ENCODE measurements at places on chromosomes 2 and 18.

- DNase-seq = peak; percentile 68
These were observed 25.3 kb upstream of the MFSD6 start for GRCh38 chr2:190382851-190383250.

- no peak for DNase-seq
These were observed 110.0 kb upstream of the EPAS1 start for GRCh38 chr2:46187112-46187618.

- no peak for DNase-seq
These were observed 74.5 kb downstream of the KCTD18 start for GRCh38 chr2:200435379-200435778.

GRCh38 chr2:88038263-88039105 is 17.1 kb downstream of the KRCC1 start:
- no peak for DNase-seq

GRCh38 chr2:32506446-32506845 is 121.4 kb upstream of the TTC27 start:
- DNase-seq = no peak

- no peak for DNase-seq
These were observed 80.3 kb downstream of the INSIG2 start for GRCh38 chr2:118168615-118169014.

- no peak for DNase-seq
These were observed 261.9 kb upstream of the FSHR start for GRCh38 chr2:49416252-49416651.

DNA sequence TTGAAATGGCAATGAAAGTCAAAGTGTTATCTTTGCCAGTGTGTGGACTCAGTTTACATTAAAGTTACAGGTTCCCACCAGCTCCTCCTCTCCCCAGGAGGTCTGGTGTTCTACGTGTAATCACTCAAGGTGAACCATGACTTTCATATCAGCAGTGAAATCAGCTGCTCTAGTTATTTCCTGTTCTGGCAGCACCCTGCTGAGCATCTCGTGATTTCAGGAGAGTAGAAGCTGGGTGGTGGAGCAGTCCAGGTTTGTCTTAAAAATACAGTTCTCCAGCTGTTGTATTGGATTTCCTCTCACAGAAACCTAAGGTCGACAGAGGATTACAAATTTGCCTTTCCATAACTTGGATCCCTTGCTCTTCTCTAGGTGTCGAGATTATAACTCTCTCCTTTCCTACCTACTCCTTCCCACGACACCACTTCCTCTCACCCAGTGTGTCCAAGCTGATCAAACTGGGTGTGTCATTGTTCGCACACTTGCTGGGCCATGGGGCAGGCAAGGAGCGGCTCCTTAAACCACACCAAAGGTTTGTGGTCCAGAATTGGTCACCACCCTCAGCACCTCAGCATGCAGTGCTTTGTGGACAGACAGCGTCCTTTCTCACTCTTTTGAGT is 13.0 kb upstream of the ARHGAP25 start:
- no peak for DNase-seq

- DNase-seq = no peak
These were observed 66.9 kb upstream of the CDC42EP3 start for GRCh38 chr2:37738266-37738885.

GRCh38 chr18:57839942-57840381 is 36.8 kb upstream of the ATP8B1 start:
- no peak for DNase-seq

DNA sequence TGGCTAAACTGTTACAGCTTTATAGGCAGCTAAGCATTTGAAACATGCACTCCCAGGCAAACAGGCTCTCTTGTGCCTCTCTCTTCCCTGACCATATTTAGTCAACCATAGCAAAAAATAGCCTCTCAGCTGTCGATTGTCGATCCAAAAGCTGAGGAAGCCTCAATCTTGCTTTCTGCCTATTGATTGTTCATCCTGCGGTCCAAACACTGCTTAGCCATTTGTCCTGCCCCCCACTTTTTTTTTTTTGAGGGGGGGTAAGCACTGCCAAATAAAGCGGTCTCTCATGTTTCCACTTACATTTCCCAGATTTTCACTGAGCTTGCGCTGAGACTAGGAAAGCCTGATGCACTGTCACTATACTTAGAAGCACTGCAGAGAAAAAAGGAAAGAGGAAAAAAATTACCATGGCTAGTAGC is 90.8 kb downstream of the MIB1 start:
- DNase-seq = no peak

DNA sequence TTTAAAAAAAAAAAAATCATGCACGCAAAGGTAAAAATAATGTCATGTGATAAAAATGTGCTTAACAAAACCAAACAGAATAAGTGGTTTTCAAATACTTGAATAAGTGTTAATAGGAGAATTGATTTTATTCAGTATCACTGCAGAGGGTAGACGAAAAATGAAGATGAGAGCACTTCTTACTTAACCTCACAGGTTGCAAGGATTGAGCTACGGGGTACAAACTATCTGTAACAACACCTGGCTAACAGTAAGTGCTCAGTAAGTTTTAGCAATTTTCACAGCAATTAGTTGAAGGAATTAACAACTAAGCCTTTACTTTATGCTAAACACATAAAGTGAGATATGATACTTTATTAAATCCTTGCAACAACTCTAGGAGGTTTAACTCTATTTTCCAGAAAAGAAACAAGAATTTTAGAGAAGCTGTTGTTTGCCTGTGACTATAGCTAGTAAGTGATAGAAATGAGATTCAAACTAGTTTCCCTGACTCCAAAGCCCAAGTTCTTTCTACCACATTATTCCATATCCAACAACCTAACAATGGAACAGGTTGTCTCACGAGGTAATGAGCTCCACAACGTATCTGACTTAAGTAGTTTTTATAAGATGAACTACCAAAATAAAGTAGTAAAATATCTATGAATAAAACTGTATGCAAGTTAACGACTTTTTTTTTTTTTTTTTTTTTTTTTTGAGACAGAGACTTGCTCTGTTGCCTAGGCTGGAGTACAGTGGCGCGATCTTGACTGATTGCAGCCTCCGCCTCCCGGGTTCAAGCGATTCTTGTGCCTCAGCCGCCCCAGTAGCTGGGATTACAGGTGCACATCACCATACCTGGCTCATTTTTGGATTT is 4.7 kb downstream of the PRKD3 start:
- no peak for DNase-seq

DNA sequence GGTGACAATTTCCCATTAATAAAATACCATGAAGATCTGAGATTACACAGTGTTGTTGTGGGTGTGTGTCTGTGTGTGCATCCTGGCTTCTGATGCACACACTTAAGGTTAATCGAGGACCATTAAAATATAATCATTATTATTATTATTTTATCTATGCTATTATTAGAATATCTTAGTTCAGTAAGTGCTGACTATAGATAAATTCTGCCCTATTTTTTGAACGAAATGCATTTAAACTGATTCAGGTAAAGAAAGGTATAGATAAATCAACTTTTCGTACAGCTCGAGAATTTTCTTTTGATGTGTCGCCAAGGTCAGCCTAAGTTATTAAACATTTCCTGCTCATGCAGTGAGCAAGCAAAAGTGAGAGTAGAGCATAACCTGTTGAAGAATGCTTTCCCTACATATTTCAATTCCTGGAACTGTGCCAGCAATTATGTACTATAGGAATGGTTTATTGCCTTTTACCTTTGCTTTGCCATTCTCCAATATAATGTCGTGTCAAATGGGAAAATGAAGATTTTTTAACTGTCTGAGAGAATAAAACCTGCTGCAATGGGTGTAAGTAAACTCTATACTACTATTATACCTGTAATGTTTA is 25.8 kb downstream of the KCNJ3 start:
- DNase-seq = no peak

DNA sequence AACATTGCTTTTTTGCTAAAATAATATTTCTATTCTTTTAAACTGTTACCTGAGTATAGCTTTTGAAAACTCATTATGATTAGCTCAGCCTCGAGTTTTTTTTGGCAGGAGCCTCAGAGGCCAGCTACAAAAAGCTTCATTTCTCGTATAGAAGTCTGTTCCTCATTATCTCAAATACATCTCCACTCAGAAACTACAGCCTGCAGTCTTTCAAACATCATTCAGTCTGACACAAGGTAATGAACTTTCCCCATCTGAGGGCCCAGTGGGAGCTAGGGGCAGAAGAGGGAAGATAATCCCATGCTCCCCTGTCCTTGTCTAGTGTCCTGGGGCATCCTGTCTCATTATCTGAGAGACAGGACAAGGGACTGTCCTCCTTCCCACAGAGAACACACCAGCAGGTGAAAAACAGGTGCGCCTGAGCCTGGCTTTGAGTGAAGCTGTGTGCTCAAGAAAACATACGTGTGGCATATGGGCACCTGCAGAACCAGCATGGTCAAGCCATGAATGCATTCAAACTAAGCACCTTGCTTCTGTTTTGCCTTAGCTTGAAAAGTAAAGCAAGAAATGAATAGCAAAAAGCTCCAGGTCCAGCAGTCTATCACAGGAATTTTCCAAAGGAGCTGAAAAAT is 247.5 kb downstream of the MREG start:
- DNase-seq = no peak

GRCh38 chr2:32901313-32901712 is 45.4 kb upstream of the LTBP1 start:
- DNase-seq = no peak

GRCh38 chr2:16511041-16511440 is 154.6 kb downstream of the CYRIA start:
- DNase-seq = no peak

DNA sequence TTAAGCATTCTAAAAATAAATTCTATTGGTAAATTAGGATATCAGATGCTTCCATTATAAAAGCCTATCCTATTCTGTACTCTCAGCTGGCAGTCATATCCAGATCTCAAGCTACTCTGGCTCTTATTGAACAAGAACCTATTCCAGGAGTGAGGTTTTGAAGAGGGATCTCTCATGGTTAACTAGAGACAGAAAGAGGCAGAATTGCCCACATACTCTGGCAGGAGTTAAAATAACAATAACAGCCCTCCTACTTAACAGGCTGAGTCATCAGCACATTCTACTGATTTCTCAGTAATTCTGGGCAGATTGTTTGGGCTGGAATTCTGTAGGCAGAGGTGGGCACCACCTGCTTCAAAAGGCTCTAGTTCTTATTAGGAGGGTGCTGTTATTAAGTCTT is 142.0 kb upstream of the UNC80 start:
- DNase-seq = no peak

DNA sequence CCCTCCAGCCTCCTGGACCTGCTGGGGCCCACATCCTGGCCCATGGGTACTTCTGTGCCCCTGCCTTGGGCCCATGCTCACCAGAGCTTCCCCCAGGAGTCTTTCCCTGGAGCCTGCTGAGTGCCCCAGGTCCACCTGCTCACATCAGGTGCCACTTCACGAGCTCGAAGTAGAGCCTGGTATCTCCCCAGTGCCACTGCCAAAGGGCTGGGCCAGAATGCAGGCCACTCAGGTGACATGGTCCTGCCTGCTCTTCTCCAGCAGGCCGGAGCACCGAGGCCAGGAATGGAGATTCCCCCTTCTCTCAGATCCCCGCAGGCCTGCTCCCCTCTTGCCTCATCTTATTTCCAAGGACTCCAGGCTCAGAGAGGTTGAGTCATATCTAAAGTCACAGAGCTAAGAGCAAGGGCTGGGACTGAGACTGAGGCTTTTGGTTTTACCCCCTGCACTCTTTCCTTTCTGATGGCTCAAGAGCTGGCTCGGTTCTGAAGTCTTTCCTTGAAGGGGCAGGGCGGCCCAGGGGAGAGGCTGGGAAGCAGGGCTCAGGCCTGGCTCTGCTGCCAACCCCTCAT is 79.2 kb downstream of the HS1BP3 start:
- no peak for DNase-seq

DNA sequence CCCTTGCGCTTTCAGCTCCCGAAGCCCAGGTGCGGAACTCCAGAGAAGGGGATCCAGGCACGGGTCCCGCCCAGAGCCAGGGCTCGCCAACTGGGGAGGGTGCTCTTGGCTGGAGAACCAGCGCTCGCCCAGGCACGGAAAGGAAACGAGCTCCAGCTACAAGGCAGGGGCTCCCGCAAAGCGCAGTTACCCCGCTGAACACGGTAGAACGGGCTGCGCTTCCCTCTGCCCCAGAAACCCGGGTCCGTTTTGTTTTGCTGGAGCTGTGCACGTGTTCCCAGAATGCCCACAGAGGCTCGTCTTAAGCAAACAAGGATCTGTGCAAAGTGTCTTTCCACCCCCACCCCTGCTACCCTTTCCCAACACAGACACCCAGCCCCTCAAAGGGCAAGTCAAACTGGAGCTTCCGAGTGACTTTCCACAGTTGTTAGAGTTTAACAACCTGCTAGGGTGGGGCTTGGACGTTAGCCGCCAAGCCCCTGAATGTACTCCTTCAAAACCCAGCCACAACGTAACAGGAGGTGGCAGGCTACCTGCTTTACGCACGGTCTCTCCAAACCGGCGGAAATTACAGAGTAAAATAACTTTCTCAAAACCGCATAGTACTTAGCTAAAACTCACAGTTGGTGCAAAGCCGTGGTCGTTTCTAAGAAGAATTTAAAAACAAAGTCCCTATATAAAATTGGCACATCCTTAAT is 775 bp downstream of the RNF125 start:
- peak; percentile 32 for DNase-seq

- no peak for DNase-seq
These were observed 794 bp downstream of the NOTO start for GRCh38 chr2:73203055-73203681.

DNA sequence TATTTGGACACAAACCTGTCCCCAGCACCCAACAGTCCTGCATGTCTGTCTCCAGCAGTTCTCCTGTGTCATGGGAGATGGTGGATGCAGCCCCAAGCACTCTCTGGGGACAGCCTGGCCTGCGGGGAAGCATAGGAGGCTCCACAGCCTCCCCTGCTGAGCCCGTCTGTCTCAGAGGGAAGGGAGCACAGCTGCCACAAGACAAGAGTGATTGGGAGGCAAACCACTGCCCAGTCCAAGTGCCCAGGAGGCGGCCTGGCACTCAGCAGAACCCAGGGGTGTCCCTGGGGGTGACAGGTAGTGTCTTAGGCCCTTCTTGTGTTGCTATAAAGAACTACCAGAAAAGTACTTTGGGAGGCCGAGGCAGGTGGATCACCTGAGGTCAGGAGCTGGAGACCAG is 211.2 kb upstream of the MYT1L start:
- DNase-seq = peak; percentile 60

- no peak for DNase-seq
These were observed 57.7 kb downstream of the TTC32 start for GRCh38 chr2:19843992-19844515.

DNA sequence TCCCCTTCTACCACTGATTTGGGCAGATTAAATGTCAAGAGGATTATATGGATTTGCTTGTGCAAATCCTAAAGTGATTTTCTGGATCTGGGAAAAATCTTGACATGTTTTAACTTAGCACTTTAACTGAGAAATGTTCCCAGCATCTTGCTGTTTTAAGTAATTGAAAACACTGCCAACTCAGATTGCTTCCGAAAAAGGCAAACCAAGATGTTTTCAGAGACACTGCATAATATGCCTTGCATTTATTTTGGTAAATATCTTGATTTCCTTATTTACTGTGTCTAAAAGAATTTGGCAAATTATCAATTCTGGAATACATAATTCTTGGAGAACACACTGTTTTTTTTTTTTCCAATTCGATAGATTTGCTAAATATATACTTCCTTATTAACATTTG is 385.0 kb upstream of the FAM98A start:
- no peak for DNase-seq

- peak; percentile 6 for DNase-seq
These were observed 50.8 kb downstream of the WIPF1 start for GRCh38 chr2:174546519-174547506.

All from NCI-H345 (cell line).